ENCODE measurements at places on chromosomes 2 and 18.

- DNase-seq = no peak
These were observed 112.8 kb upstream of the GLS start for GRCh38 chr2:190767821-190768220.

DNA sequence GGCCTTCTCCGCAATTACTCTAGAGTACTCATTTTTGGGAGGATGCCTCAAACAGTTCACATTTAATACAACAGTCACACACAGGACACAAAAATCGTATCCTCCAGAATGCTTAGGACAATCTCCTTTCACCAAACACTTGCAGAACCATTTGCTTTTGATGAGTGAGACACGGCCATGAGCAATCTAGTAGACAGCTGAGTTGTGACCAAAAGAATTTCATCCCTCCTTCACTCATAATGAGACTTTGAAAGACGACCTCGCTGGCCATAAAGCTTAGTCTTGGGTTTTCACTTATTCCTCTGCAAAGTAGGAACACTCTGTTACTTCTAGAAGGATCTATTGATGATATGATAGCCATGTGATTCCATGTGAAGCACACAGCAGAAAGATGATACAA is 87.5 kb upstream of the SLC35G4 start:
- no peak for DNase-seq

DNA sequence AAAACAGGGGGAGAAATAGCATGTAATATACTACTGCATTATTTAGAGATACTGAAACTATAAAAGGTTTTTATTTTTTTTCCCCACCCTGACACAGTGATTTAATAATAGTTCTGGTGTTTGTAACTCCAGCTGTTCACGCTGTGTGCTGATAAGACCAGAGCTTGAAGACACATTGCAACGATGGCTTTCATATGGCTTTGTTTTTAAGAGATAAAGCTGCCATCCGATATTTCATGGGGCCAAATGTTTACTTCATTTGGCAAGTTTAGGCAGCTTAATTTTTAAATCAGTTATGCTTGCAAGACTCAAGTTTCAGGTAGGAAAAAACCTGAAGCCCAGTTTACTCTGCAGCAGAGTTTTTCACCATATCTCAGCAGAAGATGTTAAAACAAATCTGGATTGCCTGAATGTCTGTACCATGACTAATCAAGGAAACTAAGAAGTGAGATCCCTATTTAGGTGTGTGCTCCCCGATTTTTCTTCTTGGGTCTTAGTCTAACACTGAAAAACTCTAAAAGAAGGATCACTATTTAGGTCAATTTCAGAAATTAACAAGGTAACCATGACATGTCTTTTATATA is 508.6 kb downstream of the PARD3B start:
- no peak for DNase-seq

GRCh38 chr18:57741273-57741672 is 61.8 kb downstream of the ATP8B1 start:
- DNase-seq = no peak

- peak; percentile 33 for DNase-seq
These were observed 199.9 kb downstream of the BCL2 start for GRCh38 chr18:63119647-63120046.

DNA sequence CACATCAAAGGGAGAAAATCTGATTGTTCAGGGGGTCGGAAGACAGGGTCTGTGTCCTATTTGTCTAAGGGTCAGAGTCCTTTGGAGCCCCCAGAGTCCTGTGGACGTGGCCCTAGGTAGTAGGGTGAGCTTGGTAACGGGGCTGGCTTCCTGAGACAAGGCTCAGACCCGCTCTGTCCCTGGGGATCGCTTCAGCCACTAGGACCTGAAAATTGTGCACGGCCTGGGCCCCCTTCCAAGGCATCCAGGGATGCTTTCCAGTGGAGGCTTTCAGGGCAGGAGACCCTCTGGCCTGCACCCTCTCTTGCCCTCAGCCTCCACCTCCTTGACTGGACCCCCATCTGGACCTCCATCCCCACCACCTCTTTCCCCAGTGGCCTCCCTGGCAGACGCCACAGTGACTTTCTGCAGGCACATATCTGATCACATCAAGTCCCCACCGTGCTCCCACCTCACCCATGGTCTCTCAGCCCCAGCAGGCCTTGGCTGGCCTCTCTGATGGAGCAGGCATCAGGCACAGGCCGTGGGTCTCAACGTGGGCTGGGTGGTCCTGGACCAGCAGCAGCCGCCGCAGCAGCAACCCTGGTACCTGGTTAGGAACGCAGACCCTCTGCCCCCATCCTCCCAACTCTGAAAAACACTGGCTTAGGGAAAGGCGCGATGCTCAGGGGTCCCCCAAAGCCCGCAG is 3.8 kb downstream of the PROC start:
- no peak for DNase-seq

- no peak for DNase-seq
These were observed 15.6 kb downstream of the ILKAP start for GRCh38 chr2:238187618-238188548.

DNA sequence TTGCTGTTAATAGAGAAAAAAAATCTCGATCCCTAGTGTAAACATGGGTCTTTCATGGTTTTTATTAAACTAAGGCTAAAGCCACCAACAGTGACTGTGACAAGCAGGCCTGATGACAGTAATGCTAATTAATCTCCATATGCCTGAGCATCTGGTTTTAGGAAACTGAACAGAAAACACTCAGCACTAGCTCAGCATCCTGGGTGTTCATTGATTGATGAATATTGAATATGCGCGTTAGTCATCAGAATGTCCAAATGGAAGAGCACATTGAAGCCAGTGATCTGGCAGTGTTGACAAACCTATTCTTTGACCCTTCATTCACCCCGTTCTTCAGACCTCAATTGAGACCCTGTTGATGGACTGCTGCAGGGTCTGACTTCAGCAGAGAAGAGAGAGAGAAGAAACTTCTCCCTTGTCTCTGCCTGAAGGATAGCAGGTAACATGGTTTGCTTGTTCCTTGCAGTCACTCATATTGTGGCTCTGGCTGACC is 283.8 kb downstream of the RDH14 start:
- no peak for DNase-seq

DNA sequence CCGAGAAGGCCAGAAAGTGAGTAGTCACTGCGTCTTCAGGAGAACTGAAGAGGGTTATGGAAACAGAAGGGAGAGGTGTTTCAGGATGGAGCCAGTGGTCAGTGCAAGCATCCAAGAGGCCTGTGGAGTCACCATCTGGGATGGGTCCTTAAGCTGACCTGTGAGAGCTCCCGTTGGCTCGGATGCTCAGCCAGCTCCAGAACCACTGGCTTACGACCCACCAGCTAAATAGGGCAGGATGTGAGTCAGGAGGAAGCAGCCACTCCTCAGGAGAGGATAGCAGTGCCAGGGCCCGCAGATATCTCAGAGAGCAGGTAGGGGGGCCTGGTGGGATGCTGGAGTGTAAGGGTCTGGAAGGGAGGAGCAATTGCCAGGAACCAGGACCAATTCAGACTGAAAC is 63.1 kb upstream of the B3GNT7 start:
- DNase-seq = no peak

DNA sequence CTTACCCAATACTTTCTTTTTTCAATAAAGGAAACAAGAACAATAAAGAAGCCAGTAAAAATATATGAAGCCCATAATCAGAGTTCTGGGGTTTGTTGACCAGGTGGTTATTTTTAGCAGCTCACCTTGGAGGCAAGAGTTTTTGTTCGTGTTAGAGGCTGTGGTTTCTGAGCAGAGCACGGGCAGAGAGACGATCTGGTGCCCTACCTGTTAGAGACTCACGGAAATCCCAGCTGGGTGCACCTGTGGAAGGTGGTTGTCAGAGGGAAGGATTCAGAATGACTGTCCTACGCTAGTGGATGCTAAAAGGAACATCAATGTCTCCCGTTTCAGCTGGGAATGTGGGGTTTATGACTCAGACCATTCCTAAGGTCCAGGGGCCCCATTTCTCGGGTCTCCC is 87.6 kb downstream of the NRP2 start:
- DNase-seq = no peak

DNA sequence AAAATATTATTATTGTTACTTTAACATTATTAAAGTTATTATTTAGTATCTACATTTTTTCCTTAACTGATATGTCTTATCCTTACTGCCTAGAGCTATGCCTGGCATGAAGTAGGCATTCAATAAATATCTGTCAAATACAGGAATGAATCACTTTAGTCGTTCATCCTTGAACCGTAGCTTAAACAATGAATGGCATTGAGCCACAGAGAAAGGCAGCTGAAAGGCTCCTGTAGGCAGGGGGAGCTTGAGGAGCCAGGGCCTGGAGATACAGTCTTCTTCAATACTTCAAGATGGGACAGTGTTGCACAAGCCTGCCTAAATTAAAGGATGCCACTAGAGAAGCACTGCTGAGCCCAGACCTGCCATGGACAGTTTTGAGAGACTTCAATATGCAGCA is 22.5 kb downstream of the CYRIA start:
- no peak for DNase-seq

- DNase-seq = no peak
These were observed 42.1 kb downstream of the NHEJ1 start for GRCh38 chr2:219118504-219118903.

GRCh38 chr2:3277050-3277747 is 100.4 kb downstream of the EIPR1 start:
- no peak for DNase-seq

- no peak for DNase-seq
These were observed 84.0 kb downstream of the SPP2 start for GRCh38 chr2:234134496-234134895.

DNA sequence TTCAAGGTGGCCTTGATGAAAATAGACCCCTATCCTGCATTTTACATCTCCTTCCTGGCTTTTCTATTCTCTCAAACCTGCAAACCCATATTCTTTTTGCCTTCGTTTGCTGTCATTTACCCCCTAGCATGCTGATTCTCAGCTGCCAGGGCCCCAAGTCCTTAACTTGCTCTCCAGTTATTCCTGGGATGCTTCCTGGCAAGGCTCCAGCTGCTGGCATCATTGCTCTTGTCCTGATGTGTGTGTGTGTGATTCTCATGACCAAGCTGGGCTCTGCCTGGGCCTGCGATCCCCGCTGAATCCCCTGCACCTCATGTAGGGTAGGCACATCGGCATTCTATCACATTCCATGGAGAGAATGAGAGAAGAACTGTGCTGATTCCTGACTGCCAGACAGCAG is 11.9 kb downstream of the NPAS2 start:
- no peak for DNase-seq

DNA sequence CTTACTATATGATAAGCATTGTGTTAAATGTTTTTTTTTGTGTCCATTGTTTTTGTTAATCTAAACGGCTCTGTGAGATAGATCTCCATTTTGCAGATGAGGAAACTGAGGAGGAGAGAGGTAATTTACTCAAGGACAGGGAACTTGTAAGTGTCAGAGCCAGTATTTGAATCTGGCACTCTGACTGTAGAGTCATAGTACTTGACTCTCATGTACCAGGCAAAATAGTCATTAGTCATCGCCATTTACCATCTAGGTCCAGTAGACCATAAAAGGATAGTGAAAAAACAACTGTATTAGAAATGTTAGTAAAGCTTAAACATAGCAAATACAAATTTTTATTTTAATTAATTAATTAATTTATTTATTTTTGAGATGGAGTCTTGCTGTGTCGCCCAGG is 4.8 kb downstream of the PSMD14 start:
- DNase-seq = no peak

- no peak for DNase-seq
These were observed 1.2 kb upstream of the TNS1 start for GRCh38 chr2:218003981-218004419.

GRCh38 chr2:135573620-135574019 is 42.3 kb downstream of the R3HDM1 start:
- DNase-seq = no peak

- DNase-seq = no peak
These were observed 80.5 kb upstream of the KIF5C start for GRCh38 chr2:148794558-148794957.

DNA sequence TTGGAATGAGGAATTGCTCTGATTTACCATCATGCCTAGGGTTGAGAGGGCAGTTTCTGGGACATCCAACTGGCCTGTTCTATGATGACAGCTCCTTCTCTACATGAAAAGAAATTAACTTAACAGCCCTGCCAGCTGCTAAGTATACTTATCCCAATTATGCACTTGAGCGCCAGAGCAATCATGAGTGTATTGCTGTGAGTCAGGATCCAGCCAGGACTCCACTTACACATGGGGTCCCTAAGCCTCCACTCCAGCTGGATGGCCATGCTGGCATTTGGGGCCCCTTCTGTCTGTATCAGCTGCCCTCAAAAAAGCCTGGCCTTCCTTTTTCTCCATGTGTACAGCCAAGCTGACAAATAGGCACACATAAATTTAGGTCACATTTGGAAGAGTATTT is 481.9 kb downstream of the TMX3 start:
- no peak for DNase-seq

GRCh38 chr18:63192885-63193349 is 126.7 kb downstream of the BCL2 start:
- DNase-seq = no peak

DNA sequence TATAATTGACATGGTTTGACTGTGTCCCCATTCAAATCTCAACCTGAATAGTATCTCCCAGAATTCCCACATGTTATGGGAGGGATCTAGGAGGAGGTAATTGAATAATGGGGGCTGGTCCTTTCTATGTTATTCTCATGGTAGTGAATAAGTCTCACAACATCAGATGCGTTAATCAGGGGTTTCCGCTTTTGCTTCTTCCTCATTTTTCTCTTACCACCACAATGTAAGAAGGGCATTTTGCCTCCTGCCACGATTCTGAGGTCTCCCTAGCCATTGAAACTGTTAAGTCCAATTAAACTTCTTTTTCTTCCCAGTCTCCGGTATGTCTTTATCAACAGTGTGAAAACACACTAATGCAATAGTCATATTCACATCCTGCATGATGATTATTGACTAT is 1073.3 kb upstream of the CDH2 start:
- DNase-seq = no peak

GRCh38 chr2:55618025-55618274 is 528 bp upstream of the PPP4R3B start:
- DNase-seq = no peak

GRCh38 chr18:74567822-74568221 is 29.8 kb upstream of the ZNF407 start:
- no peak for DNase-seq

- no peak for DNase-seq
These were observed 176.0 kb downstream of the DIS3L2 start for GRCh38 chr2:232137356-232138147.

- peak; percentile 50 for DNase-seq
These were observed 38.3 kb downstream of the MRPL44 start for GRCh38 chr2:223995569-223995968.

GRCh38 chr2:184541591-184541990 is 56.7 kb upstream of the ZNF804A start:
- no peak for DNase-seq

GRCh38 chr18:76932026-76932819 is 109.9 kb downstream of the ZNF236 start:
- DNase-seq = no peak

DNA sequence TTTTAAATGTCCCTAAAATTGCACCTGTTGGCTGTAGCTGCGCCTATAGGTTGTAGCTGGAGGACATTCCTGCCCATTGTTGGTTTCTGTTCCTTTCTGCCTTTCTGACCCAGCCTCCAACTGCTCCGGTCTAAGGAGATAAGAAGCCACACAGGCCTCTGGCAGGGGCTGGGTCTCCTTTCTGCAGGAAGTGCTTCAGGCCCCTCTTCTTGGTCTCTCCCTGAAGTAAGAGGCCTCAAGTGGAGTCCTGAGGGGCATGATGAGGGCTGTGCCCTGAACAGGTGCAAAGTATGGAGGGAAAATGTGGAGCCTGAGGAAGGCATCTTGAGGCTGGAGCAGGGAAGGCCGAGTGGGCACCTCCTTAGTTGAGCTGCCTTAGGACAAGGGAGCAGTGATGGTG is 10.4 kb upstream of the SFTPB start:
- DNase-seq = no peak

Measured in RWPE1 (cell line).